ENCODE measurements at places on chromosomes 1 and 21.

- DNase-seq, result peak; percentile 14
Measured at GRCh38 chr1:20194224-20194623, 7.9 kb upstream of the PLA2G2C start.

- DNase-seq, result no peak
Measured at GRCh38 chr1:241356187-241356518, 852 bp downstream of the RGS7 start.

- DNase-seq, result no peak
Measured at GRCh38 chr1:29973406-29973805, 737.1 kb downstream of the PTPRU start.

DNA sequence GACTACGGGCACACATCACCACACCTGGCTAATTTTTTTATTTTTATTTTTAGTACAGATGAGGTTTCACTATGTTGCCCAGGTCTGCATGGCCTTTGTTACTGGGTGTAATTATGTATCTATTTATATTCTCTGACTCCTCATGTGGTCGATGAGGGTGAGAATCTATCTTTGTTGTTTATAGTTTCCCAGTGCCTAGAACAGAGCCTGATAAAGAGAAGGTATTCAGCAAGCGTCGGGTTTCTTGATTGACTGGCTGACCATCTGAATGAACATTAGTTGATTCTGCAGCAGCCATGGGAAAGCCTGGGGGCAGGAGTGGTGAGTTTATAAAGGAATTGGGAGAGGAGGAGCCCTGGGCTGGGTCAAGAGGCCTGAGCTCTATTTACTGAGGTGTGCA lies 28.5 kb downstream of the SERINC2 start:
- no peak for DNase-seq

GRCh38 chr1:228268881-228269265 lies 61.0 kb downstream of the OBSCN start:
- DNase-seq, result no peak

GRCh38 chr1:209805875-209806760 lies at the start of gene IRF6:
TSS of gene IRF6 (minus strand) at chr1:209806142. CDS start at chr1:209801413, 4,729 bp downstream.
- peak; percentile 94 for DNase-seq

GRCh38 chr1:226675715-226676357 lies 63.2 kb downstream of the ITPKB start:
- DNase-seq, result no peak

Measured in foreskin keratinocyte (primary cell).